ENCODE measurements at places on chromosomes 7 and 10. TPM values are rescaled to one million over a fixed set of nuclear protein-coding genes. Genes with fewer than 3 reads are reported as not detected.

Gene DLX5
- polyA plus RNA-seq = 0.06 TPM

Gene CNTNAP2
- 3.4 TPM for polyA plus RNA-seq

Gene UROS
- 51.2 TPM for polyA plus RNA-seq

GRCh38 chr7:55240418-55241142, 124.6 kb upstream of the LANCL2 start:
- no peak for DNase-seq

Measured in SK-N-SH (cell line).